ENCODE measurements at places on chromosomes 3 and 15. TPM values are rescaled to one million over a fixed set of nuclear protein-coding genes. Genes with fewer than 3 reads are reported as not detected.

- peaks cover 17% of the 10 kb centered on the region for H3K4me1 ChIP-seq
- no peak within 1 kb of the TSS for H3K27ac ChIP-seq
- H3K4me3 ChIP-seq, result peak within 1 kb of the TSS; percentile 25
- H3K36me3 ChIP-seq, result no peaks in the 10 kb centered on the region
- DNase-seq, result no peak
Observed at GRCh38 chr15:79090487-79091203, at the start of gene RASGRF1. TSS of gene RASGRF1 (minus strand) at chr15:79090780. CDS start at chr15:79090498, 282 bp downstream.

- no peak overlapping the region for H3K27ac ChIP-seq
- H3K4me1 ChIP-seq, result no peaks in the 10 kb centered on the region
- DNase-seq, result no peak
- H3K27me3 ChIP-seq, result no peaks in the 10 kb centered on the region
- no peaks in the 10 kb centered on the region for H3K36me3 ChIP-seq
Observed at GRCh38 chr15:63163217-63163616, 5.9 kb upstream of the RPS27L start.

DNA sequence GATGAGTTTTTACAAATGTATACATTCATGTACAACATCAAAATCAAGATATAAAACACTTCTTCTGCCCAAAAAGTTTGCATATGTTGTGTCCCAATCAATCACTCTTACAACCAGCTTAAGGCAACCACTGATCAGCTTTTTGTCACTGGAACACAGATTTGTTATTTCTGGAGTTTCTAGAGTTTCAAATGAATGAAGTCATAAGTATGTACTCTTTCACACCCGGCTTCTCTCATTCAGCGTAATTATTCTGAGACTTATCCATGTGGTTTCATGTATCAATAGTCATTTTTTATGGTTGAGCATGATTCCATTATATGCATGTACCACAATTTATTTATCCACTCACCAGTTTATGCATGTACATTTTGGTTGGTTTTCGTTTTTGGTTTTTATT lies 53.0 kb upstream of the CORO2B start:
- no peaks in the 10 kb centered on the region for H3K27me3 ChIP-seq
- H3K4me3 ChIP-seq, result no peak overlapping the region
- no peaks in the 10 kb centered on the region for H3K4me1 ChIP-seq
- no peaks in the 10 kb centered on the region for H3K36me3 ChIP-seq
- no peak for DNase-seq

DNA sequence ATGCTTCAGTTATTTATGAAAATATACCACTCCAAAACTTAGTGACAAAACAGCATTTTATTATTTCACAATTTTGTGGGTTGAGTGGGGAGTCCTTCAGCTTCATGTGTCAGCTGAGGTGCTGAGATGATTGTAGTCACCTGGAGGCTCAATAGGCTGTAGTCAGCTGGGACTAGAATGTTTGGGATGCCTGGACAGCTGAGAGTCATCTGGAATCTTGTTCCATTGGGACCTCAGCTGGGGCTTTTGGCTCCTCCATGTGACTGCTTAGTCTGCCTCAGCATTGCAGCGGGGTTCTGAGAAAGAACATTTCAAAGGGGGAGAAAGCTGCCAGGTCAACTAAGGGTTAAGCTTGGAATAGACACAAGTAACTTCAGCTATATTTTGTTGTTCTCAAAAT lies 13.4 kb downstream of the STT3B start:
- H3K27me3 ChIP-seq, result no peaks in the 10 kb centered on the region
- no peak for DNase-seq
- H3K36me3 ChIP-seq, result no peaks in the 10 kb centered on the region
- H3K27ac ChIP-seq, result no peak overlapping the region
- H3K4me1 ChIP-seq, result peaks cover 78% of the 10 kb centered on the region
- H3K4me3 ChIP-seq, result no peak overlapping the region

DNA sequence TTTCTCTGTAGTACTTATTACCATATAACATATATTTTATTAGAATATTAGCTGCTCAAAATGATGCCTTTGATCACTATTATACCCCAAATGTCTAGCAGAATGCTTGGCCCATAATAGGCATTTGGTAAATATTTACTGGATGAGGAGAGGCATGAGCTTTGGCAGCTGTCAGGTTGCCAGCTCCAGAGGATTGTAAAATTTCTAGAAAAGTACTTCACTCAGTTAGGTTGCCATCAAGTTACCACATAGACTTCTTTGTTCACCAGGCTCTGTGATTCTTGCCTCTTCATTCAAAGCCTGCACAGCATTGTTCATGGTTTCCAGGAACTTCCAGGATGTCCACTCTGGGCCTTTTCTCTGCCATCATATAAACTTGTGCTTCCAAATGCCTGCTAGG lies 582.8 kb downstream of the PDCD6IP start:
- DNase-seq, result no peak
- H3K4me3 ChIP-seq, result no peak overlapping the region
- H3K27ac ChIP-seq, result no peak overlapping the region
- H3K36me3 ChIP-seq, result no peaks in the 10 kb centered on the region
- no peaks in the 10 kb centered on the region for H3K27me3 ChIP-seq

DNA sequence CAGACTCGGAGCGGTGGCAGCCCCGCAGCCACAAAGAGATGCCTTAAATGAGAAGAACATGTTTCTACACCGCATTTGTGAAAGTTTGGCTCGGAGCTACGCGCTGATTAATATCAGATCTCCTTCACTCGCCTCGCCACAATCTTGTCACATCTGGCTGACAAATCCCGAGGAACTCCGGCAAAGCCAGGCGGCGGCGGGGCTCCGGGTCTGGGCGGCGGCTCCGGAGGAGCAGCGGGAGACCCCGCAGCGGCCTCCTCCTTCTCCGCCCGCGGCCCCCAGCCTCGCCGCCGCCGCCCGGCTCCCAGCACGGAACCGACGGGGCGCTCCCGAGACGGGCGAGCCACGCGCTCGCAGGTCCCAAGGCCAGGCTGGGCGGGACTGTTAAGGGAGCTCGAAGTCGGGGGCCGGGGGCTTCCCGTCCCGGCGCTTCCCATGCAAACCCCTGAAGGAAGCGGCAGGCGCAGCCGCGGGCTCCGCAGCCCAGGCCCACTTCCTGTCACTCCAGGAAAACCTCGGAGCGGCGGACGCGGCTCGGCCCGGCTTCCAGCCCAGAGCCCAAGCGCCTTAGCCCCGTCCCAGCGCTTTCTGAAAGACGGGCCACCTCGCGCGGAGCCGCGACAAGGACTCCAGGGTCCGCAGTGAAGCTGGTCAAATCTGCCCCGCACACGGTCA lies 1.2 kb downstream of the BNC1 start:
- DNase-seq, result no peak
- H3K36me3 ChIP-seq, result no peaks in the 10 kb centered on the region
- H3K4me1 ChIP-seq, result no peaks in the 10 kb centered on the region
- peak overlapping the region; percentile 1 for H3K4me3 ChIP-seq
- H3K27ac ChIP-seq, result no peak overlapping the region
- H3K27me3 ChIP-seq, result no peaks in the 10 kb centered on the region

DNA sequence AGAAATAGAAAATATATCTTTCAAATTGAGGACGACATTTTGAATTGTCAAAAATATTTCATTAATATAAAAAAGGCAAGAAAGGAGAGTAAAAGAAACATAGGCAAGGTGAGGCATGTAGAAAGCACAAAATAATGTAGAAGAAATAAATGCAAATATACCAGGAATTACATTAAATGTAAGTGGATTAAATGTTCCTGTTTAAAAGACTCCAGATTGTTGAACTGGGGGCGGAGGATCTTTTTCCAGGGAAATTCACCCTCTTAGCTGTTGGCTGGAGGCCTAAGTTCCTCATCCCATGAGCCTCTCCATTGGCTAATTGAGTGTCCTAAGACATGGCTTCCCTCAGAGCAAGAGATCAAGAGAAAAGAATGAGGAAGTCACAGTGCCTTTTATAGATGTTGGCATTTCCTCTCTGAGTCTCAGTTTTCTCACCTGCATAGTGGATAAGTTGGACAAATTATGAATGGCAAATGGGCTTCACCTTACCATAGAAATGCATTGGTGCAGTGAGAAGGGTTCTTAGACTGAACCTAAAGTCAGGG lies 147.4 kb upstream of the SMAD3 start:
- no peaks in the 10 kb centered on the region for H3K27me3 ChIP-seq
- H3K4me3 ChIP-seq, result no peak overlapping the region
- H3K4me1 ChIP-seq, result no peaks in the 10 kb centered on the region

DNA sequence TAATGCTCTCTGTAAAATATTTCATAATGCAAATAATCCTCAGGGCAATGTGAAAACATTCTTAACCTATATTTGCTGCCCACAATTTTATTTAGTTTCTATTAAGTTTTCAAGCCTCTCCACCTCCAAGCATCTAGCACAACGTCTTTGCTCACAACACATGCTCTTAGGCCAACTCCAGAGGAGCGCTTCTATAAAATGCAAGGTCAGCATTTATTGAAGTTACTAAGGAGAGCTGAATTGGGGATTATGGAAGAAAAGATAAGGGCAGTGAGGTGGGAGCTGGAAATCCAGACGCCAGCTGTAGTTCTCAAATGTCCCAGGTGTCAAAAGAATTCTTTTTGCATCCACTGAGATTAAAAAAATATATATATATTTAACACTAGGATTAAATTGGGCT lies 996 bp downstream of the RABL3 start:
- no peak for DNase-seq
- peaks cover 21% of the 10 kb centered on the region for H3K36me3 ChIP-seq
- peaks cover 15% of the 10 kb centered on the region for H3K4me1 ChIP-seq
- peak overlapping the region; percentile 92 for H3K27ac ChIP-seq

- H3K27ac ChIP-seq, result no peak overlapping the region
- no peaks in the 10 kb centered on the region for H3K36me3 ChIP-seq
- no peak overlapping the region for H3K4me3 ChIP-seq
- no peak for DNase-seq
Observed at GRCh38 chr3:184467171-184467570, 87.3 kb downstream of the CHRD start.

- H3K4me1 ChIP-seq, result no peaks in the 10 kb centered on the region
- no peak overlapping the region for H3K27ac ChIP-seq
- DNase-seq, result no peak
- H3K36me3 ChIP-seq, result no peaks in the 10 kb centered on the region
- H3K27me3 ChIP-seq, result no peaks in the 10 kb centered on the region
- H3K4me3 ChIP-seq, result no peak overlapping the region
Observed at GRCh38 chr3:84109911-84110310, 848.9 kb upstream of the CADM2 start.

The SCN11A gene
- 0.98 TPM for total RNA-seq

The TEX55 gene
- not detected for total RNA-seq

The ILDR1 gene
- not detected for total RNA-seq

The OR5H15 gene
- total RNA-seq, result not detected

The CGGBP1 gene
- total RNA-seq, result 57.3 TPM

The ONECUT1 gene
- total RNA-seq, result 2.4 TPM

All from tibial nerve (tissue), 4 donors.